Mammary microvascular endothelial cell (primary cell): ENCODE measurements at places on chromosomes 13 and 19. TPM values are rescaled to one million over a fixed set of nuclear protein-coding genes. Genes with fewer than 3 reads are reported as not detected.

The PSG3 gene
- total RNA-seq: 0.79 and 0.87 TPM in 2 replicates

The ZNF471 gene
- 1.1 and 1.4 TPM in 2 replicates for total RNA-seq

The PSMD8 gene
- total RNA-seq: 310 and 371 TPM in 2 replicates

The KLK3 gene
- total RNA-seq: not detected in 2 replicates

The SIGLEC12 gene
- total RNA-seq: not detected in 2 replicates

The PLPPR3 gene
- 0.25 TPM in 1 of 2 replicates, not detected in the other for total RNA-seq

The SERPINE3 gene
- total RNA-seq: not detected in 2 replicates

The ATP7B gene
- total RNA-seq: 2.5 and 4.2 TPM in 2 replicates

The LMO7 gene
- total RNA-seq: 9.8 and 18.4 TPM in 2 replicates

The SLC15A1 gene
- 0.05 TPM in 1 of 2 replicates, not detected in the other for total RNA-seq

The UHRF1 gene
- 47.1 and 53.8 TPM in 2 replicates for total RNA-seq

The WTIP gene
- total RNA-seq: 14.9 and 28.2 TPM in 2 replicates

The GGN gene
- total RNA-seq: 0.94 and 2.9 TPM in 2 replicates

The AP1M2 gene
- not detected in 2 replicates for total RNA-seq
